ENCODE measurements at places on chromosomes 2 and 18.

GRCh38 chr2:43221124-43221762 is 5.2 kb downstream of the ZFP36L2 start:
- DNase-seq = no peak

- no peak for DNase-seq
Measured at GRCh38 chr18:62368100-62368499, 43.0 kb downstream of the TNFRSF11A start.

DNA sequence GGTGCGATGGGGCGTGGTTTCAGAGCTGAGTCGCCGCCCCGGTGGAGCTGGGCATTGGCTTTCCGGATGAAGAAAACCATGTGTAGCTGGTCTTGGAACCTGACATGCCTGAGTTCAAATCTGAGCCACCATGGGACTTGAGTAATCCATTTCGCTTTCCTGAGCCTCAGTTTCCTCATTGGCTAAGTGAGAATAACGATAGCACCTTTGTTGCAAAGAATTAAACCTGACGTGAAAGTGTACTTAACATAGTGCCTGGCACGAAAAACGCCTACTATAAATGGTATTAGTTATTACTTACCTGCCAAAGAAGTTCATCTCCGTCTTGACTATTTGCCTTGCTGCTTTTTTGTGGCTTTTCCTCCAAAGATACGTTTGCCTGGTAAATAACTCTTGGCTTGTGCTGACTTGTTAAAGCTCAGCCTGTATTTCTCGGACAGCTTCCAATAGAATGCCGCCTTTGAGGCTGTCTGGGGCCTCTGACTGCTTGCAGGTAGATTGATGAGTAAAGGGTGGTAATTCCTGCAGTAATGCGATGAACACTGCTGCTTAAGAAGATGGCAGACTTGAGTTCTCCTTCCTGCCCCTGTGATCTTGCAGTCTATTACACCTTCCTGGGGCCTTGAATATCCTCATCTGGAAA is 1.3 kb downstream of the CDCA7 start:
- no peak for DNase-seq

DNA sequence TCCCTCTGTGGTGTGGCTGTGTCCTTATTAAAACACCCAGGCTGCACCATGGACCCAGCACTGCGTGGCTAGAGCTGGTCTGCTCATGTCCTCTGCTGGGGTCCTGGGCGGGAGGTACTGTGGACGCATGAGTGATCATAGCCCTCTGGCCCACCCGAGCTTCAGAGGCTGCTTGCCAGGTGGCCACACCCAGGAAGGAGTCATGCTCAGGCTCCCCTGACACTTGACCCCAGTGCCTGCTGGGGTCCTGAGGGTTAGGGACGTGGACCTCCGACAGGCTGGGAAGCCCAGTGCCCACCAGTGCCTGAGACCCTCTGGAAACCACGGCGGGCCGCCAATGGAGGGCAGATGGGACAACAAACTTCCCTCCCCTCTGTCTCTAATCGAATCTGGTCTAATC is 66.3 kb upstream of the HS6ST1 start:
- DNase-seq = no peak

DNA sequence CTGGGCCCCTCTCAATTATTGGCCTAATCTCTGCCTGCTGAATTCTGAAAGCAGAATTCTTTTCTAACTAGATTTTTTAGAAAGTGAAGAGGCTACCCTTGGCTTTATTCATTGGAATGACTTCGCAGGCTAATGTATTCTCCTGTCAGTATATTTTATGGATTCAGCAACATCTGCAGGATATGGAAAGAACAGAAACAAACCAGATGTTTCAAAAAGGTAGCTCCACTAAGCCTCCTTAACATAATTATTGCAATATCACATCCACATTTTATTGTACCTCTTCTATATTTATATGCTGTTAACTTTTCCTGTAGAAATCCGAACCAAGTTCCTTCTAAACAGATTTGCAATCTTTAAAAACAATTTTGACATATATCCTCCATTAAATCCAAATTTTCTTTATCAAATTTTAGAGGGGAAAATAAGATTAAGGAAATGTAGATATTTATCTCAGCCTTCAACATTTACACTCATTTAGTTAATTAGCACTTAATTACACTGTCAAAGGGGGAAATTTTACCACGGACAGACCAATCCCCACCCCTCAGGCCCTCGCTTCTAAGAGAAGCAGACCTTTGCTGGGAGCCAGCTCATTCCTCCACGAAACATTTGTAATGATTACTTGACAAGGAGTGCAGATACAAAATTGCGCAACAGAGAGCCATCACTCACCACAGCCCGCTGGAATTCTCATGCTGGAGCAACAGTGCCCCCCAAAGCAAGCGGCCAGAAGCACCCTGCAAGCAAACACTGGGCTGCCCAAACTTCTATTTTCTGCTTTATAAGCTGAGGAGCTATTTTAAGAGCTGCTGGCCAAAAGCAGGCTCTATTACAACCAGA is 253.4 kb downstream of the ETAA1 start:
- no peak for DNase-seq

DNA sequence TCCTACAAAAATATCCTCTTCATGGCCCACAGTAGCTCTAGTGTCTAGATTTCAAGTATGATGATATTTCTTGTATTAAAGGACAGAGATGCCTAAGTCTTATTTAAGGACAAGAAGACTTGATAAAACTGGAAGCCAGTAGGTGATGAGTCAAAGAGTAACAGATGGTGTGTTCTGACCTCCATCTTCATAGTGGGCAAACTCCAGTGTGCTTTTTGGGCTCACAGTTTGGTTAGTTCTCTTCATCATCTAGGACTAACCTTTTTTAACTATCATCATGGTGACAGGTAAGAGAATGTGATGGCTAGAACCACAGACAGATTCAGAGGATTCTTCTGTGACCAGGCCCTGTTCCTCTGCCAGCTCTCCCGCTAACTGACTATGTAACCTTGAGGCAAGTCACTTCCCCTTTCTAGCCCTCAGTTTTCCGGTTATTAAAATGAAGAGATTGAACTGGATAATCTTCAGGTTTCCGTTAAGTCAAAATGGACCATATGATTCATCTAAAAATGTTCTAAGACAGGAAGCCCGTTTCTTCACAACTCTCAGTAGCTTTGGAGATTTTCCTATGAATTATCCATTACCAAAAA is 140.3 kb upstream of the RASGRP3 start:
- DNase-seq = no peak

- no peak for DNase-seq
Measured at GRCh38 chr2:227118353-227118752, 45.7 kb downstream of the COL4A4 start.

Measured in stimulated activated CD4-positive, alpha-beta T cell treated with anti-CD3 and anti-CD28 coated beads, Interleukin-1b, Interleukin-23, amount 100 ng/mL, for 4 hours (primary cell).